Natural killer cell treated with Interleukin-12 subunit alpha and Interleukin-12 subunit beta and Interleukin-15 and Interleukin-18, amount 100 ng/mL, for 72 hours (primary cell): ENCODE measurements at places on chromosomes 6 and 20. TPM values are rescaled to one million over a fixed set of nuclear protein-coding genes. Genes with fewer than 3 reads are reported as not detected.

MAS1 gene
- not detected for total RNA-seq

TP53TG5 gene
- total RNA-seq = not detected

LPA gene
- not detected for total RNA-seq

MOCS1 gene
- total RNA-seq = 2.1 TPM

PLCB1 gene
- 12.3 TPM for total RNA-seq

DCBLD1 gene
- total RNA-seq = 14.9 TPM

DNA sequence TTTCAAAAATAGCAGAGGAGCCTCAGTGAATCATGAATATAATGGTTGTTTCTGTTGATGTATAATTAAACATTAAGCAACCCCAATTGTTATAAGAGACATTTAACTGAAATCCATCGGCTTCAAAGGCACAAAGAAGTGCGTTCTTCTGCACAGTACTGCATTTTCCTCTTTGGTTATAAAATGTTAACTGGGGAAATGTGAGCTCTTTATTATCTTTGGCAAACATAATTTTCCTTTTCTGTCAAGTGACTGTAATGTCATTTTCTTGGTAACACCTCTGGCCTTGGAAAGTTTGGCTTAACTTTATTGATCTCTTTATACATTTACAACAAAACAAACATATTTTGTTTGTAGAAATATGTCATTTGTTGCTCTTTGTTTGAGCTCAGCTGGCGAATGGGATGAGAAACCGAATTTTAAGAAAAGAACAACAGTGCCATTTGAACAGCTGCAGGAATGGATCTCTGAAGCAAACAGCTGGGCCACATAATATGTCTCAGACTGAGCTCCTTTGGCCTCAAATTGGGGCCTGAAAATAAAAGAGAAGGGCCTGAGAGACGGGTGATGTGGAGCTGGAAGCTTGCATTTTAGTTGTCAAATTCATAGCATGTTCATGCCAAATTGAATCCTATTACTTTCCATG is 427.0 kb upstream of the SPTLC3 start:
- no peak for DNase-seq

- no peak for DNase-seq
Observed at GRCh38 chr6:26296857-26297648, 67.9 kb upstream of the BTN3A2 start.

GRCh38 chr20:36574366-36575135 is 1.2 kb downstream of the TGIF2 start:
- DNase-seq = no peak

GRCh38 chr20:24077145-24077544 is 88.6 kb upstream of the GGTLC1 start:
- no peak for DNase-seq

DNA sequence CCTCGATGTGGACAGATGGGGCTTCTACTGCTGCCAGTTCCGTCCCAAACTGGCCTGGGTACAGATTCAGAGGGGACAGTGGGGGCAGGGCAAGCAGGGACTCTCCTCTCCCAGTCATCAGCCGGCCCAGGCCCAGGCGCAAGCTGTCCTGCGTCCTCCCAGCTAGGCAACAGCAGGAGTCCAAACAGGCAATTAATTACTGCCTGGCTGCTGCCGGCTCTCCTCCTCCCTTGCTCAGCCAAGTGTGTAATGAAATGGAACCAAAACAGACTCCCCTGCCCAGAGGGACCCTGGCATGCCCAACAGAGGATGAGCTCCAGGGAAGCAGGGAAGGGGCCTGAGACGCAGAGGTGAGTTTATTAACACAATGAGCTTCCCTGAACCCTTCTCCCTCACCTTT is 17.8 kb upstream of the SLC32A1 start:
- no peak for DNase-seq

DNA sequence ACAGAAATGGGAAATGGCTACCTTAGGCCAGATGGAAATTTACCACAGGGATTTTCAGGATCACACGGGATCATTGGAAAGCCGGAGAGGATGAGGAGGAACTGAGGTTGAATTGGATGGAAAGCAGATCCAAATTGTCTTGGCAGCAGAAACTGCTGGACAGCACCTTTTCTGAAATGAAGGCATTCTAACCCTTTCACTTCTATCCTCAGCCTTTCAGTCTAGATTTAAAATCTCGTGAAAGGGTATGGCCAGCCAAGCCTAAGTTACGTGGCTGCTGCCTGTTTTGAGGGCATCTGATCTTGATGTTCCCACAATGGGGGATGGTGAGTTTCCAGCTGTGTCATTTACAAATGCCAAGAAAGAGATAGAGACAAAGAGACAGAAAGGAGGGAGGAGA is 358.2 kb downstream of the KIF16B start:
- DNase-seq = no peak

DNA sequence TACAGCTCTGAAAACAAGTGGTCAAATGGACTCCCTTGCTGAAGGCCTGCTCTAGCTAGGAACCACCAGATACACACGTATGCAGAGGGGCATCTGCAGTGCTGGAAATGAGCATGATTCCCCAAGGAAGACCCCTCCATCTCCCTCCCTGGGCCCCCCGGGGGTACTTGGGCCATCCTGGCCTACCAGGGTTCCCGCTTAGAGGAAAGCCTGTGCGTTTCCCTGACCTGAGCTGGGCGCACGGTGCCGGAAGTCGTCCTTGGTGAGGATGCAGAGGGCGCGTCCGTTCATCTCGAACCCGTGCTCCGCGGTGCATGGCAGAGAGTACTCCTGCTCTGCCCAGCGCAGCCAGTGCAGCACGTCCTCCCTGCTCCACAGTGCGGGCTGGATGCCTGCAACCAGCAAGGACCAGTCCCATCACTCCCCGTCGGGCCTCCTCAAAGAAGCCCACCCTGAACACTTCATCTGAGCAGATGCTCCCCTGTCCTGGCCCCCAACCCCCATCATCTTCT is 11.8 kb downstream of the ETV7 start:
- DNase-seq = no peak

DNA sequence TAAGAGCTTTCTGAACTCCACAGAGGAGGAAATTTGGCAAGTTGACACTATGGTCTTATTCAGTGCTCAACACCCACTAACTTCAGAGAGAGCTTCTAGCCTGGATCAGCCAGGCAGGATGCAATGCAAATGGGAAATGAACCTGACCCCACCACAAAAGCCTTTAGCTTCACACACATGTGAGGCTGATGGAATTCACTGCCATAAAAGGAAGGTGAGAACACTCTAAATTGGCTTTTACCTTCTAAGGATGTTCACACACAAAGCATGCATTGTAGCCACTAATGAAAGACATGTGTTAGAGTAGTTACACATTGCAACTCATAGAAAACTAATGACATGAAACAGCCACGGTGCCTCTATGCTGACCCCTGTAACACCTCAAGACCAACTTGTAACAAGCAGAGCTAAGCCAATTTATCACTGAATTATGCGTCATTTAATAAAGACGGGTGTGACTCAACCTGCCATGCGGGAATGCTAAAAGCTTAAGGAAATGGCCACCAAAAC is 262.1 kb downstream of the HACE1 start:
- no peak for DNase-seq

- DNase-seq = no peak
Observed at GRCh38 chr20:361561-361960, 14.7 kb downstream of the NRSN2 start.

GRCh38 chr20:18001131-18001921 is 32.5 kb downstream of the MGME1 start:
- DNase-seq = no peak

DNA sequence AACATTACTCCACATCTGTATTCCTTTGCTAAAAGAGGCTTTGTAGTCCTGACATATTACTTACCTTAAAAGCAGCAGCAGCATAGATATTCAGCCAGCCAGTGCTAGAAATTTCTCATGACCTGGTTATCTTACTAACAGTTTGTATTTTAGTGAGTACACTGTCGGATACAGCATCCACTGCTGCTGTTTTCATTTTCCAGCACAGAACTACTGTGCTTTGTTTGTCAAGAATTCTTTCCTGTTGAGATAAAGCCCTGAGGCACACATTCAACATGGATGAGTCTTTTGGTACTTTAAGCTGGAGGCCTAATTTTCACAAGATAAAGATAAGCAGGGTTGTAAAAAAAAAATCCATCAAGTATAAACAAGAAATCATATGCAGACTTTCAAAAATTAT is 311.2 kb upstream of the OPRM1 start:
- no peak for DNase-seq

DNA sequence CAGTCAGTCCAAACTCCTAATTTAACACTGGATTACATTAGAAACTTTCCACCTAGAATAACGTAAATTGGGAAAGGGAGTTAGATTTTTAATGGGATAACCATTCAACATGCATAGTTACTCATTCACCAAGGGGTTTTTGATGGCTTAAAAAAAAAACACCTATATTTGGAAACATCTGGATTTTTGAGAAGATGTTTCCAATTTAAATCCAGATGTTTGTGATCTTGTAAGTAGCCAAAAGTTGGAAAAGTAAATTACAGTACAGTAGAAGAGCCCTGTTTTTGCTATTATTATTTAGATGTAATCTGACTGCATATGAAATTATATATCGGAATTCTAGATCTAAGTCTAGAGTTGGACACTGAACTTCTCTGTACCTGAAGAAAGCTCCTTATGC is 478.2 kb downstream of the CD83 start:
- DNase-seq = no peak
